ENCODE measurements at places on chromosomes 7 and 10. TPM values are rescaled to one million over a fixed set of nuclear protein-coding genes. Genes with fewer than 3 reads are reported as not detected.
A peak's percentile ranks its signal among the peaks of the same experiment; 100 is the strongest.

The IQCE gene
- 6.7 TPM for total RNA-seq

DNA sequence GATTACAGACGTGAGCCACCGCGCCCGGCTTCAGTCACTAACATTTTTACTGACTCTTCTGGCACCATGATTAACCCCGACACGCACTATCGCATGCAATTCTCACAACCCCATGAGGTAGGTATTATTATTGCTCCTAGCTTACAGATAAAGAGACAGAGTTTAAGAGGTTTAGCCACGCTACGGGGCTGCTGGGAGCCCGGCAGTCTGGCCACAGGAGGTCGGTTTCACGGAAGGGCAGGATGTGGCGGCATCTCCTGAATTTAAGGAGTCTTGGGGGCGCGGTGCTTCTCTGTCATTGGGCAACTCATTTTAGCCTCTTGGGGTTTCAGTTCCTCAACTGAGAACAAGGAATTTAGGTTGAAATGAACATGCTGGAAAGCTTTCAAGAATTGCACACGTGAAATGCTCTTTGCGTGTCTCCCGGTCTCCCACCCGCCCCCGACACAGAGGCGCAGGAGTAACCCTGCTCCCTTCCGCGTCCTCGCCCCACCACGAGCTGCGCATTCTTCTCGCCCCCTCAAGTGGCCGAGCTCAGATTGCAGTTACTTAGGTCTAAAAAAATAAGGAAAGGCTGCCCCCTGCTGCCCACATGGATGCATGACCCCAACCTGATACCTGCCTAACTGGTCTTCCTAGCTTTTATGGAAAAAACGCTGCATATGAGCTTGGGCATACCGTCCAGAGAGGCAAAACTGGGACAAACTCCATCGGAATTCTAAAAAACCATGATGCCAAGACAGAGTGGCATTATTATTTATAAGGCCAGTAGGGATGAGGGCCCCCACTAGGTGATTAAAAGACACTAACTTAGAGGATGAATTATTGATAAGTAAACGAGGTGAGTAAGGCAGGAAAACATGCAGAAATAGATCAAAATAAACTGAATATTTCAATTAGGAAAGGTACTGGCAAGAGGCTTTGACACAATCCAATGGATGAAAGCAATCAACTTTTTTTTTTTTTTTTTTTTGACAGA lies 12.4 kb downstream of the PRSS2 start:
- H3K27me3 ChIP-seq, result peaks cover 11% of the 10 kb centered on the region
- DNase-seq, result peak; percentile 89
- no peaks in the 10 kb centered on the region for H3K4me1 ChIP-seq
- no peak overlapping the region for H3K27ac ChIP-seq

DNA sequence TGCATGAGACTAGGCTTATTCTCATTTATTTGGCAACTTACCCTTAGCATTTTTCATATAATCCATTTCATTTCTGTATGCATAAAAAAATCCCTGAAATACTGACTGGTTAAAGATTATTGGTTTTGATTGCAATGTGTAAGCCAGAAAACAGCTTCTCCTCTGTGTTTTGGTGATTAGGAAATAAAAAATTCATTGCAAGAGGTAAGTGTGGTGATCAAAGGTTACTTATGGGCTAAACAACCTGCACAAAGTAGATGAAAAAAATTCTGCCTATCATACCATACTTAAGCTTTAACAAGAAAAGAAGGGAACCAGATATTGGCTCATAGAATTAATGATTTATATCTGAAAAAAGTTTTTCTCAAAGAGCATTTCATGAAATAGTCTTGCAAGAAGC lies 64.0 kb upstream of the TMEM168 start:
- DNase-seq, result no peak
- H3K36me3 ChIP-seq, result no peaks in the 10 kb centered on the region
- H3K4me3 ChIP-seq, result no peak overlapping the region
- no peaks in the 10 kb centered on the region for H3K4me1 ChIP-seq

DNA sequence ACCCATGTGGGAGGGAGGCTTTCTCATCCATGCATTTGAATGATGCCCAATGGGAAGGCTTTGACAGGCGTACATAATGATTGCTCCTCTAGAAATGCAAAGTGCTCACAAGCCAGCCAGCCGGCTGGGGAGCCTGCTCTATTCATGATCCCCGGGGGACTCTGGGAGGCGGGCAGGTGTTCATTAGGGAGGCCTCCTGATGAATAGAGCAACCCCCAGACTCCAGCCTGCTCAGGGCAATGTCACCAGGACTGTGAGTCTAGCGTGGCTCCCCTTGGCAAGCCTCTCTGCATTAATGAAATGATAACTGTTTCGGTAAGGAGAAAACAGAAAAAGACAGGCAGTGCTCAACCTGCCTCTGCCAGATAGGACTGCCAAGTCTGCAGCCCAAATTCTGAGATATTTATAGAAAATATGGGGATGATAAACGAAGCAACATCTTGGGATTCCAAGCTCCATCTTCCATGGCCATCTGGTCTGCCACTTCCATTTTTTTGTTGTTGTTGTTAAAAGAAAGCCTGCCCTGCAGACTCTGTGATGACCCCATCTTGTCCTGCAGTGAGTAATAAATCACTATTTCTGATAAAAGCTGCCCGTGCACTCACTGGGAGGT lies 236.4 kb downstream of the PRPF18 start:
- peaks cover 5% of the 10 kb centered on the region for H3K4me1 ChIP-seq
- no peaks in the 10 kb centered on the region for H3K36me3 ChIP-seq
- H3K27me3 ChIP-seq, result no peaks in the 10 kb centered on the region
- H3K4me3 ChIP-seq, result no peak overlapping the region
- no peak for DNase-seq
- no peak overlapping the region for H3K27ac ChIP-seq

DNA sequence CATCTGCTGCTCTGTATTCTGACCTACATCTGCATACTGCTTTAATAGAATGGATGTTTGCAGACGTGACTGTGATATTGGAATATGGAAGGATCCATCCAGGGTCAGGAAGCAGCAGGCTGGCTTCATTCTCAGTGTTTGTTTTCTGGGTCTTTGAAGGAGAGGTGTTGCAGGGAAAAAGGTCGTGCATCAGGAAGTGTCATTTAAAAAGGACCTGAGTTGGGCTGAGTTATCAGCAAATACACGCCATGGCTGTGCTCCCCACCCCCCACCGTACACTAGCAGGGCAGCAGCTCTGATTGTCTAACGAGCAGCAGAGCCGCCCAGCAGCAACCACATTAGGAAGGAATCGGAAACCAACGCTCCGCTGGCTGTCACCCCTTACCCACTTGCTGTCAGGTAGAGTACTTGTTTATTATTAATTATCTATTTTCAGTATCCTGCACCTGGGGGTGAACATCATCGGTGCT lies 63.1 kb upstream of the STEAP1B start:
- no peaks in the 10 kb centered on the region for H3K36me3 ChIP-seq
- H3K27ac ChIP-seq, result peak overlapping the region; percentile 7
- peak; percentile 7 for DNase-seq
- H3K4me3 ChIP-seq, result no peak overlapping the region
- peaks cover 41% of the 10 kb centered on the region for H3K4me1 ChIP-seq
- no peaks in the 10 kb centered on the region for H3K27me3 ChIP-seq

DNA sequence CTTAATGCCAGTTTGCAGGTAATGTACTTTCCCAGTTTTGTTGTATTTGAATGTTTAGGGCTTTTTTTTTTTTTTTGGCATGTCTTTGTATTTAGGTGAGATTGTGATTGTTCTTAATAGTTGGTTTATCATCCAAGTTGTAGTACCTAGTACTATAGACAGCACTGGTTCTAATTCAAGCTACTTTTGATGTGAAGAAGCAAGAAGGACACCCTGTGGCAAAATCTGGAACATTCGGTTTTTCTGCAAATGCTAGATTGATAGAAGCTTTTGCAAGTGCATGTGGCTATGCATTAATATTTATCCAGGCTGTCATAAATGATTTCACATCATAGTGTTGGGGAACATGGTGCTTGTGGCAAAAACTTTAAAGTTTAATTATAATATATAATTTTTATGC lies 248.9 kb downstream of the FOXP2 start:
- H3K4me1 ChIP-seq, result no peaks in the 10 kb centered on the region
- H3K27ac ChIP-seq, result no peak overlapping the region
- DNase-seq, result peak; percentile 34
- H3K27me3 ChIP-seq, result no peaks in the 10 kb centered on the region

DNA sequence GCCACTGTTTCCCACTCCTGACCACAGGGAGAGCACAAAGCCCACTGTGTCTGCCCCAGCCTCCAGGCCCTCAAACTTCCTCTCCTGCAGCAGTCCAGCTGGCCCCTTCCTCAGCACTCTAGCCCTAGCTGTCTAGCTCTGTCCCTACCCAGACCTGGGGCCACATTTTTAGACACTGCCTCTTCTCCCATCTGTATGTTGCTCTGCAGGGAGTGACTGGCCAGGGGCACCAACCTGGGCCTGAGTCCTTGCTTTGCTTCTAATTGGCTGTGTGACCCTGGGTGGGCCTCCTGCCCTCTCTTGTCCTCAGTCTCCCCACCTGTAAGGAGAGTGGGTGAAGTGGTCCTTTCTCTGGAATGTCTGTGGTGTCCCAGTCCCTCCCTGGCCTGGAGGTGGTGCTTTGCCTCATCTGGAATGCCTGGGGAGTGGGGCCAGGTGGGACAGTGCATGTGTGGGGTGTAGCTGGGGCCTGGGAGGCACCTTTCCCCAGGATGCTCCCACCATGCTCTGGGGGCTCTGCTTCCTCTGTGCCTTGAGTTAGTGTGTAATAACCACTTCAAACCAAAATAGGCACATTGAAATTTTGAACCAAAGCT lies 25.1 kb downstream of the AQP1 start:
- H3K4me1 ChIP-seq, result no peaks in the 10 kb centered on the region
- no peak overlapping the region for H3K27ac ChIP-seq
- no peaks in the 10 kb centered on the region for H3K36me3 ChIP-seq
- H3K4me3 ChIP-seq, result no peak overlapping the region
- H3K27me3 ChIP-seq, result peaks cover 27% of the 10 kb centered on the region

- DNase-seq, result no peak
- no peak overlapping the region for H3K4me3 ChIP-seq
- no peaks in the 10 kb centered on the region for H3K27me3 ChIP-seq
- H3K36me3 ChIP-seq, result 0 out of 2 replicates have a peak, but pooled peaks cover 1% of the 10 kb centered on the region
- no peak overlapping the region for H3K27ac ChIP-seq
Measured at GRCh38 chr7:16587129-16587528, 58.4 kb downstream of the ANKMY2 start.

DNA sequence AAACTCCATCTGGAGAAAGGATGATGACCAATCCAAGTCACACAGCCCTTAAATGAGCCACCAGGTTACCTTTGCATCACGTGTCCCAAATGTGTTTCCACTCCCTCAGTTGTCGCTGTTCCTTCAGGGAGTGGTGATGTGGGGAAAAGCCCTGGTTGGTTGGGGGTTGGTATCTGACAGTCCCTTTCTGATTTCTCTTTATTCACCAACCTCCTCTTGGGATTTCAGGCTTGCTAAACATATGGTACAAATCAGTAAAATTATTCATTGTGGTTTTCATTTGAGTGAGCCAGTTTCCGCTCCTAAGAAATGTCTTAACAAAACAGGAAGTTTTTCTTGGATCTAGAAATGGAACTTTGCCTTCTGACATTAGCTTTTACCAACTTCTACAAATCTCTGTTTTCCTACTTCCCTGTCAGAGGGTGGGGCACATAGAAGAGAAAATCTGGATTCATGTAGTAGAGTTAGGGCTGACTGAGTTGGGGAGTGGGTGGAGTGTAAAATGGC lies 40.0 kb upstream of the KMT2E start:
- DNase-seq, result peak; percentile 92
- no peak overlapping the region for H3K4me3 ChIP-seq
- H3K27ac ChIP-seq, result peak overlapping the region; percentile 96
- H3K36me3 ChIP-seq, result peaks cover 1% of the 10 kb centered on the region
- H3K27me3 ChIP-seq, result no peaks in the 10 kb centered on the region

DNA sequence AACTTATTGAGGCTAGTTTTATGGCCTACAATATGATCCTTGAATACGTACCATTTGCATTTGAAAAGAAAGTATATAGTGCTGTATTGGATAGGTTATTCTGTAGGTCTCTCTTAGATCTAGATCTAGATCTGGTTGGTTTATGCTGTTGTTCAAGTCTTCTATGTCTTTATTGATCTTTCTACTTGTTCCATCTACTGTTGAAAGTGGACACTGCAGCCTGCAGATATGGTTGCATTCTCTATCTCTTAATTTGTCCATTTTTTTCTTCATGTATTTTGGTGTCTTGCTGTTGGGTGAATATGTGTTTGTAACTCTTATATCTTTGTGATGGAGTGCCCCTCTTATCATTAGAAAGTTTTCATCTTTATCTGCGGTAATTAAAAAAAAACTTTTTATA lies 139.4 kb upstream of the PCDH15 start:
- H3K4me3 ChIP-seq, result no peak overlapping the region
- no peak for DNase-seq

- H3K4me3 ChIP-seq, result no peak overlapping the region
- peaks cover 2% of the 10 kb centered on the region for H3K4me1 ChIP-seq
- H3K27ac ChIP-seq, result peak overlapping the region; percentile 55
- H3K36me3 ChIP-seq, result no peaks in the 10 kb centered on the region
- DNase-seq, result peak; percentile 62
- H3K27me3 ChIP-seq, result no peaks in the 10 kb centered on the region
Measured at GRCh38 chr7:124171068-124171467, 138.2 kb upstream of the TMEM229A start.

All from IMR-90 (cell line).